Pons (tissue), 1 donor: ENCODE measurements at places on chromosomes 3 and 15.

GRCh38 chr3:59818033-59818918 lies 768.5 kb upstream of the CFAP20DC start:
- peak; percentile 52 for DNase-seq

DNA sequence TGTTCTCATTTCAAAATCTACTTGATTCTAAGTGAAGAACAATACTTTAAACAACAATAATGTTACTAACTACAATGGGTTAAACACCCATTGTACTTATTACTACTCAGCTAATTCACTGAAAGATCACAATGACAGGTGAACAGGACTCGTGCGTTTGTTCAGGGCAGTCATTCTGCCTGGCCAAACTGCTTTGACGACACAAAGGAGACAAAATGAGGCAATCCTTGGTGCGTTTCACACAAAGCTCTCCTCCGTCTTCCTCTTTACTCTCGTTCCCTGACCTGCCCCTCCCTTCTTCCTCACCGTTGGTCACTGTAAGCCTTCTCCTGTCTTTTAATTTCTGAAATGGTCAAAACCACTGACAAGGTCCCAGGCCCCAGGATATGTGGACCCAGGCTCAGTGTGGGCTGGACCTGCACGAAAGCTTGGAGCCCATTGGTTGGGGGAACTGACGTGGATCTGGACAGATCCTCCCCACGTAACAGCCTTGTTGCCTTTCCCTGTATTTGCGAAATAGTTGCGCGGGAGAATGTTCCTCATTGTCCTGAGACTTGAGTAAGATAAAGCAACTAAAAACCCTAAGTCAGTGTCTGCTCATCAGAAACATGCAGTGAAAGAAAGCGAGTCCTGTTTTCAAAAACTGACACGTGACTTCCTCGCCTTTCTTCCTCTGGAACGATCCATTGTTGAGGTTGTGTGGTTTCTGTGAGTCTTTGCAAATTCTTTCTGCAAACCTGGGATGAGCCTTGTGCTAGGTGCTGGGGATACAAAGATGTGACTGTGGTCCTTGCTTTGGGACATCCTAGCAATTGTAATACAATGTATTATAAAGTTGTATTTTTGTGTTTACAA lies 147.1 kb upstream of the RGMA start:
- DNase-seq, result peak; percentile 64

GRCh38 chr3:64832098-64832497 lies 144.3 kb upstream of the ADAMTS9 start:
- DNase-seq, result peak; percentile 41

GRCh38 chr3:152902141-152902669 lies 67.3 kb downstream of the P2RY1 start:
- DNase-seq, result no peak

DNA sequence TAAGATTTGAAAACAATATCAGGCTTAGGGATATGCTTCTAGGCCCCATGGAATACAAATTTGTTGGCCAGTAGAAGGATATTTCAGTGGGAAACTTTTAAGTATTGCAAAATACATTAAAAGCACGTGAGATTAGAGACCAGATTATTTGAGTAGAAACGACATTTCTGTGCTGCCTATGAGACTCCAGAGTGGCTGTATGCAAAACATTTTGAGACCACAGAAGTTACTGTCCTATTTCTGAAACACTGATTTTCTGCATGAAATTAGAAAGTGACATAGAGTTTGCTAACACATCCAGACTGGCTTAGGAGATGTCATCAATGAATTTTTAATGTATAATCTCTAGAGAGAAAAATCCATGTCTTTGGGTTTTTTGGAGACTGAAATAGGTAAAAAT lies 99.8 kb downstream of the KCNH8 start:
- DNase-seq, result no peak

DNA sequence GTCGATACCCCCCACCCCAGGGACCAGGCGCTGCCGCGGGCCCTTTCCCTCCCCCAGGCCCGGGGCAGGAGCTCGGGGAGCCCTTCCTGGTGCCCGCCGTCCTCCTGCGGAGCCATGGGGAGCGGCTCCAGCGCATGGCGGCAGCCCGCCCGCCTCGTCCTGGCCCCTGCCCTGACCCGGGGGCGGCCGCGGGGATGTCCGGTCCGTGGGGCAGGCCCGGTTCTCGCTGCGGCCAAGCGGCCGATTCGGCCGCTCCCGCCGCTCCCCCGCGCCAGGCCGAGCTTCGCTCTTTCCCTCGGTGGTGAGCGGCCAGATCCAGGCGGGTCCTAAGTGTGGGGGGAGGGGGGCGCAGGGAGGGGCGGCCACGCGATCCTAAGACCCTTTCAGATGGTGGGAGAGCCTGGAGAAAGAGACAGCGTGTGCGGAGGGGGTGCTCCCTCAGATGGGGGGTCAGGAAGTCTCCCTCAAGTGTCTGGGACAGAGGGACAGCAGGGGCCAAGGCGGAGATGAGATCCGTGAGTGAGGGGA lies 1.3 kb downstream of the NEIL1 start:
- DNase-seq, result no peak

DNA sequence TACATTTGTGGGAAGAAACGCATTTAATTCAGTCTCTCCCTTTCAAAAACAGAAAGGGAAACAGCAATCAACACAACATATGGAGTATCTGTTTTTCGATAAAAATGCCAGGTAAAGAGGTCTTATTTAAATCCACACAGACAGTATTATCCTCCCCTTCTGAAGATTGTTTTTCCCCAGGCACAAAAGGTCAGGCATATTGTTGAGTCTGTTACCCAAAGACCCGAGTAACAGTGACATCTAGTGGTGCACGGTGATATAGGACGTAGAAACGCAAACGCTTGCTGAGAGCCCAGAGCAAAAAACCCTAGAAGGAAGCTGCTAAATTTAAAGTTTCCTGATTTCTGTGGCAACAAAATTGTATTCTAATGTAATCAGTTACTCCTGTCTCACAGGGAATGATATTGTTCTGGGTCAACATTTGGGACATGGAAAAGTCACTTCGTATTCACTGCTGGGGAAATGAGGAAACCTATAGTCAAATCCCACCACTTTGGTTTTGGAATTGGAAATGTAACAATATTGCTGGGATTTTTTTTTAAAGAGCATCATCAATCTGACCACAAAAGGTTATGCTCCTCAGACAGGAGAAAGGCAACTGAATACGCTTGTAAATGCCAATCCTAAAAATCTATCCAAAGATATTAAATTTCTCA lies 312.7 kb upstream of the CCDC54 start:
- DNase-seq, result peak; percentile 97

DNA sequence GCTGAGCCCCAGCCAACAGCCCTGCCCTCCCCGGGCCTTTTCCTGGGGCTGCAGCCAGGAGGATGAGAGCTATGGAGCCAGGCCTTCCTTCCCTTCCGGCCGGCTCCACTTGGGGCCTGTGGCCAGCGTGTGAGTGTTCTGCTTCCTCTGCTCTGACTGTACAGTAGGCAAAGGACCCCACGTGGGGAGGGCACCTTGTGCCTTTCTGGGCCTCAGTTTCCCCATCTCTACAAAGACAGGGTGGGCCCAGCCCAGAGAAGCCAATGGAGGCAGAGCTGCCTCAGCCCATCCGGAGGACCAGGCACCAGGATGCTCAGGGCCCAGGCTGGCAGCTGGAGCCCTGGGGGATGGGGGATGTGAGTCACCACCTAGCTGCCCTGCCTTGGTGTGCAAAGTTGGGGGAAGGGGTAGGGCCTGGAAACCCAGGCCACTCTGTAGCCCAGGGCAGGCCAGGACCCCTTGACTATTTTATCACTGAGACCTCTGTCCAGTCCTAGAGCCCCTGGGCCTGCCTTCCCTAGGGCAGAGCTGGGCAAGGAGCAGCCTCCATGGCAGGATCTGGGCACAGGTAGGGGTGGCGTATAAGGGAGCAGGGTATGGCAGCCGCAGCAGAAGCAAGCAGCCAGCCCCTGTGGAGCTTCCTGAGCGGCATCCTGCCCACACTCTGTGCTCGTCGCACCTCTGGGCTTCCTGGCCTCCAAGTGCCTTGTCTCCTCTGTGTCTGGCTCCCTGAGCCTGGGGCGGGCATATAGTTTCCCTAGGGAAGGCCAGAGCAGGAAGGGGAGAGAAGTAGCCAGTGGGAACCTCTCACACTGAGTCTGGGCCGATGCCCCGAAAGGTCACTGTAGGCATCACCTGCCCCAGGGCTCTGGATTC lies 1.8 kb downstream of the PSTPIP1 start:
- no peak for DNase-seq

DNA sequence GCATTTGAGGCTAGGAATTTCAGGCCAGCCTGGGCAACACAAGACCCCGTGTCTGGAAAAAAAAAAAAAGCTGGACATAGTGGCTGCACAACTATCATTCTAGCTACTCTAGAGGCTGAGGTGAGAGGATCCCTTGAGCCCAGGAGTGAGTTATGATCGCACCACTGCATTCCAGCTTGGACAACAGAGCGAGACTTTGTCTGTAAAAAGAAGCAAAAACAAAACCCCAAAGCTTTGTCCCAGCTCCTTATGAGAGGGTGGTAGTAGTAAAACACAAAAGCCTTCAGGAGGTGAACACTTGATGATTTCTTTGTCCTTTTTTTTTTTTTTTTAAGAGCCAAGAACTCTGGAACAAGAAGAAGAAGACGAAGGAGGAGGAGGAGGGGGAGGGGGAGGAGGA lies 1.1 kb upstream of the CD200 start:
- no peak for DNase-seq

GRCh38 chr3:160486459-160486869 lies 36.9 kb upstream of the TRIM59 start:
- DNase-seq, result peak; percentile 72

DNA sequence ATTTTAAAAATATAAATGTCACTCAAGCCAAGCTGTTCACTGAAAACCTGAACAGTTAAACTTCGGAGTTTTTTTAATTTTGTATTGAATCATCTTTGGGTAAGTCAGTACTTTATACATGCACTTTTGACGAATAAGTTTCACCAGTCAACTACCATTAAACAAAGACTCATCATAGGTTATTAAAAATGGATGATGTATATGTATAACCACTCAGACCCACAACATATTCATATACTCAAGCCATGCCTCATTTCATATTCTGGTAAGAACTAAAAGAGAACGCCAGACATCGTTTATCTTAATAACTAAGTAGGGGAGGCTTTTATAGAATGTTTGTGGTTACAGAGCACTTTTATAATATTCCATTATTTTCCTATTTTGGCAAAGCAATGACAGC lies 18.3 kb downstream of the MSL2 start:
- no peak for DNase-seq

DNA sequence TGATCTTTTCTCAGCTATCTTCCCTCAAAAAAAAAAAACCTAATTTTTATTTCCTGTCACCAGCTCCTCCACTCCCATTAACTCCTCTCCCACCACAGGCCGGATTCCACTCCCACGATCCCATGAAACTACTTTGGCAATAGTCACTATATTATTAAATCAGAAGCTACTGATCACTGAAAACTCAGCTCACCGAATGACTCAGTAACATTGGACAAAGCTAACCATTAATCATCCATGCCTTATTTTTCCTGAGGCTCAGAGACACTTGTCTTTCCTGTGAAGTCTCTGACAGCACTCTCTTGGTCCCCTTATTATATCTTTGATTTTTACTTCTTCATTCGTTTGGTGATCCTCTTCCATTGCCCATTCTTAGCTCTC lies 260.2 kb downstream of the CGGBP1 start:
- no peak for DNase-seq

DNA sequence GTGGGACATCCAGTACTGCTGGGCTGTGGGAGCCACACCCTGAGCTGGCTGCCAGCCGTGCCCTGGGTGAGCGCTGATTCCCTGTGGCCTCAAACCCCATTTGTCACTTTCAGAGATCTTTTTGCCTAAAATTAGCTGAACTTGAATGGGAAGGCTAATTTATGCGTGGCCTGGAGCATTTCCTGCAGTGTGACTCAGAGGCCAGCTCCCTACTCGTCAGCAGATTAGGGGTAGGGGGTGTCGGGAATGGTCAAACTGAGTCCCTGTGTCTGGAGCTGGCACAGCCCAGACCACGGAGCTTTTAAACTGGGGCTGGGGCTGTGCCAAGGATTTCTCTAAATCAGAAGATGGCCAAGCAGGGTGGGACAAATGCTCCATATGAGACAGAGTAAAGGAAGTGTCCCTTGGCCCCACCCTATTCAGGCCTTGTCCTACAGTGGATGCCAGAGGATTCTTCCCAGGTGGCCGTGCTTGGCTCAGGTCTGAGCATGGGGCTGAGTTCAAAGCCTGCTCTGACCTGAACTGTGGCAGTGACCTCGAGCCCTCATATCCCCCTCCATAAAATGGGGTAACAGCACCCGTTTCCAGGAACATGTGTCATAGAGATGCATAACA lies 59.7 kb downstream of the ATP2B2 start:
- no peak for DNase-seq

DNA sequence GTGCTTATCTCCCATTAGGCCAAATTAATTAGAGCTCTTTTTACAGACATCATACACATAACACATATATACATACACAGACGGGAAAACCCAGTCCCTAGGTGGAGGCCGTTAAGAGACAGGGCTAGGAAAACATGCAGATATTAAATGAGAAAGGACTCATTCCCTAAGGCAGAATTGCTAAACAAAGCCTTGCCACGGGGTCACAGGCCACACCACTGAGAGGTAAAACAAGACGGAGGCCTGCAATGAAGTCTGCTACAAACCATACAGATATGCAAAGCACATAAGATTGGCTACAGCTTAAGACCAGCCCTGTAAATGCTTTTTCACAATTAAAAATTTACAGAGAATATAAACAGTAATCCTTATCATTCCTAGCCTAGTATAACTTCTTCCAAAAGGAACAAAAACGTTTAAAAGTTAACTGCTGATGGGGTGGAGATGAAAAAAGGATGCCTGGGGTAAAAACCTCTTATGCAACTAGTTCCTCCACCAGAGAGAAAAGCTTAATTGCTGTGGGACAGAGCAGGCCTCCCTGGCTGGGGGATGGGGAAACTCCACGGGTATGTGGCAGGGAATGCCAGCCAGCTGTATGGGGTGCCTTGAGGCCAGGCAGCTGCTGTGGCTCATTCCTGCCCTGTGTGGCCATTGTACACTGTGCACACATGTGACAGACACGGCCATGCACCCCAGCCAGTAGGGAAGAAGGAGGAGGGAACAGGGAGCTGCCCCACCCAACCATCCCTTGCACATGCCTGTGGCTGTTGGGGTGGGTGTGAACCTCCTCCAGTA lies 481.4 kb upstream of the LMCD1 start:
- no peak for DNase-seq

DNA sequence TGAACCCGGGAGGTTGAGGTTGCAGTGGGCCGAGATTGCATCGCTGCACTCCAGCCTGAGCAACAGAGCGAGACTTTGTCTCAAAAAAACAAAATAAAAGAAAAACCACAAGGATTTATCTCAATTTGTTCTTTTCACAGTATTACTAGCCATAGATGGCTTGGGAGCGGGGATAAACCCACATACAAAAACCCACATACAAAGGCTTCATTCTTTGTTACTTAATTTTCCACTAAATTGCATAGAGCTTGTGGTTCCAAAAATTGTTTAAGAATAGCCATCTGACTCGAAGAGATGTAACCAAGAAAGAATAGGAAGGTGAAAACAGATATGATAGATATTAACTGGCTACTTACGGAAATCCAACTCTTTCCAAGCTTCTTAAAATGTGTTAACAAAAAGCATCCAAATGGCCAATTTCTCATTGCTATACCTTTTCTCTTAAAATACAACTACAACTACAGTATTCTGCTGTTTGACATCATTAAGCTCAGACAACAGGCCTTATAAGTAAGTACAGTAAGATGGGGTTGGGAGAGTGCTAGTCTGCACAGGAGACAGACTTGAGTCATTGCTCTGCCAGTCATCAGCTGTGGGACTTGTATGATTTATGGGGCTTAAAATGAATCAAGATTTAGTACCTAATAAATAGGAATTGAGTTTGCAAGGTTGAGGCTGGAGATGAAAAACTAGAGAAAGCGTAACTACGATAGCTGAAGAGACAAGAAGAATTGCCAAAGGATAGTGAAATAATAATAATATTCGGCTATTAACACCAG lies 96.6 kb upstream of the PLXND1 start:
- DNase-seq, result no peak

GRCh38 chr15:57228395-57228794 lies 147.9 kb upstream of the CGNL1 start:
- no peak for DNase-seq
